ENCODE measurements at places on chromosomes 1 and 21. TPM values are rescaled to one million over a fixed set of nuclear protein-coding genes. Genes with fewer than 3 reads are reported as not detected.

Gene TMEM39B
- 36.3 TPM for total RNA-seq

DNA sequence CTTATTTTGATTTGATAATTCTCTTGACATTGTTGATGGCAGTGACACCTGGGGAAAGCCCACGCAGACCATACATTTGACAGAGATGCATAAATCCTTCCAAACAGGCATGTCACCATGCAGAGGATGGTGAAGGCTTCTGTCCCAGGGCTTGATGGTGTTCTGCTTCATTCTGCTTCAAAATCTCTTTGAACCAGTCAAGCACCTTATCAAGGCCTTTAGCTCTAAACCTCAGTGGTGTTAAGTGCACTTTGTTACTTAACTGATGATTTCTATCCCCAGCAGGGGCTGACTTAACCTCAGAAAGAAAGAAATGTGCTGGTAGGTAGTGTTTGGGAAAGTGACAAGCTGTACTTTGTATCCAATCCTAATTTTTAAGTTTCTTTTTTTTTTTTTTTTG lies 81.1 kb downstream of the RRAGC start:
- H3K27ac ChIP-seq, result no peak overlapping the region
- no peak for DNase-seq

DNA sequence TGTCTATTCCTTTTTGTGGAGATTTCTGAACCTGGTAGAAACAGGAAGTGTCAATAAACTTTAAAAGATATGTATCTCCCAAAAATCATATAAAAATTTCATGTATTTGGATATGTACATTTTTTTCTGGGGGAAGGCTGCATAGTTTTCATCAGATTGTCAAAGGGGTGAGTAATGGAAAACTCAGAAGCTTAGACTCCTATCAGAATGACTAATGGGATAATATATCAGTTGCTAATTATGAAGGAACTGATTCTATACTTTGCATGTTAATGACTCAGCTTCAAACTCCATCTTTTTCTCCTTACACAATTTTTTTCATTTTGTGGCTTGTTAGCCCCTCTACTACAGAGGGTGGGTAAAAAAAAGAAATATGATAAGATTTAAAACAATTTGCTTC lies 55.9 kb downstream of the GON4L start:
- H3K36me3 ChIP-seq, result peaks cover 33% of the 10 kb centered on the region
- no peak for DNase-seq
- no peak overlapping the region for H3K27ac ChIP-seq
- no peak overlapping the region for H3K4me3 ChIP-seq
- H3K4me1 ChIP-seq, result no peaks in the 10 kb centered on the region

GRCh38 chr1:8875216-8875861 lies 3.1 kb downstream of the ENO1 start:
- H3K4me3 ChIP-seq, result peak overlapping the region; percentile 96
- H3K36me3 ChIP-seq, result peaks cover 81% of the 10 kb centered on the region
- peaks cover 72% of the 10 kb centered on the region for H3K4me1 ChIP-seq
- H3K27me3 ChIP-seq, result no peaks in the 10 kb centered on the region

DNA sequence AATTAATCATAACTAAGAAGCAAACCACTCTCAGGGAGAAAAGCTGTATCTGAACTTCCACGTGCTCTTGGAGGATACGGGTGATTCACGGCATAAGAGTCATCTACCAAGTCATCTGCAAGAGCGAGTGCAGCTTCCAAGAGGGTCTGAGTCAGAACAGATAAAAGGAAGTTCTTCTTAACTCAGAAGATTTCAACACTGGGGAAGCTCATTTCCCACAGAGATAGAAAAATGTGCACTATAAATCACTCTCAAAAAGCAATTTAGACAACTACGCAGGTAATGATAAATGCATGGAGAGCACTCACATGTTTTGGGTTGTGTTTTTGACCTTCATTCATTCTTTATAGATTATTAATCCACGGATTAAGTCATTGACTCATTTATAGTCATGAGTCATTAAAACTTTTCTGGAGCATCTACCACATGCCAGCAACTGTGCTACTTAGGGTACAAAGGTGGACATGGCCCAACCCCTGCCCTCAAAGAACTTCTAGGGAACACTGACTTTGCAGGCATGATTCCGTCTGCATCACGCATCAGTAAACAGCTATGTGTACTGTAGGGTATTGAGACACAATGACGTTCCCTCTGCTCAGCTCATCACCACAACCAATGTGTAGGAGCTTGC lies 20.8 kb downstream of the KCNJ15 start:
- H3K4me3 ChIP-seq, result no peak overlapping the region
- H3K36me3 ChIP-seq, result no peaks in the 10 kb centered on the region
- H3K27ac ChIP-seq, result no peak overlapping the region
- H3K4me1 ChIP-seq, result no peaks in the 10 kb centered on the region

GRCh38 chr1:153612111-153612754 lies 704 bp downstream of the S100A16 start:
- H3K4me3 ChIP-seq, result no peak overlapping the region
- H3K4me1 ChIP-seq, result no peaks in the 10 kb centered on the region
- H3K27me3 ChIP-seq, result no peaks in the 10 kb centered on the region
- no peak overlapping the region for H3K27ac ChIP-seq
- no peaks in the 10 kb centered on the region for H3K36me3 ChIP-seq

- no peaks in the 10 kb centered on the region for H3K36me3 ChIP-seq
- H3K27me3 ChIP-seq, result peaks cover 3% of the 10 kb centered on the region
- no peaks in the 10 kb centered on the region for H3K4me1 ChIP-seq
- no peak overlapping the region for H3K27ac ChIP-seq
- no peak overlapping the region for H3K4me3 ChIP-seq
These were observed 107.5 kb upstream of the TNFSF4 start for GRCh38 chr1:173314656-173315055.

DNA sequence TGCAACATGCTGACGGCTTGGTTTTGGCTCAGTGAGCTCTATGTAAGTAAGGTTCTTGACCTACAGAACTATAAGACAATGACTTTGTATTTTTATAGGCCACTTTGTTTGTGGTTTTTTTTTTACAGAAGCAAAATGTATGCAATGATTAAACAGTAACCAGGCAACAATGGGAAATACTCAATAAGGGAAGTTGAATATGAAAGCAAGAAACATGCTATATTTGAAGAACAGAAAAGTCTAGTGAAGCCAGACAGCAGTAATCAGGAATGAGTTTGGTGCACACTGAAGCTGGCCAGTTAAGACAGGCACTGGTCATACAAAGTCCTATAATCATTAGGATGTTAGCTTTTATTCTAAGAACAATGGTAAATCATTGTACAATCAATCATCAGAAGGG lies 1926.8 kb downstream of the NCAM2 start:
- no peak for DNase-seq
- no peaks in the 10 kb centered on the region for H3K27me3 ChIP-seq
- no peaks in the 10 kb centered on the region for H3K4me1 ChIP-seq
